GM04504 (cell line): ENCODE measurements at places on chromosomes 5 and 9.

DNA sequence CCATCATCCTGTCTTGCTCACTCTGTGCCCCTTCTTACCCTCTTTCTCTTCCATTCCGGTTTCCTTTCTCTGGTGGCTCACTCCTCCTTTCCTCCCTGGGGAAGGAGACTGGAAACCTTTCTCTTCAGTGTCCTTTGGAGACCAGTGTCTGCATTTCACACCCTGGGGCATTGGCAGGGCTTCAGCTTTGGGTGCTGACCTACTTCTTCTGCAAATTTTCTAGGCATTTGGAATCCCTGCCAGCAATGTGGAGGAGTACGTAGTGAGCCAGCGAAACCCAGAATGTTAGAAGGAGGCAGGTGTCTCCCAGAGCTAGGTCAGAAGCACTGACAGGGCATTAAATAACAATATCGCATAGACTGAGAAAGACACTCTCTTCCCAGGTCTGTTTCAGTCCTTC lies 122.2 kb downstream of the SLC28A3 start:
- DNase-seq, result no peak

- no peak for DNase-seq
Observed at GRCh38 chr5:103487822-103488493, 74.6 kb downstream of the NUDT12 start.

- DNase-seq, result no peak
Observed at GRCh38 chr5:2270467-2270866, 387.7 kb upstream of the IRX4 start.

GRCh38 chr5:126720369-126720768 lies 56.6 kb upstream of the LMNB1 start:
- DNase-seq, result no peak

- peak; percentile 87 for DNase-seq
Observed at GRCh38 chr9:35116898-35117551, 1.4 kb upstream of the ATOSB start.
